Stimulated activated CD8-positive, alpha-beta memory T cell treated with anti-CD3 and anti-CD28 coated beads, Interleukin-4, amount 100 ng/mL, for 4 hours (primary cell): ENCODE measurements at places on chromosomes 3 and 15.

GRCh38 chr3:5264896-5265770 lies 77.6 kb downstream of the EDEM1 start:
- no peak for DNase-seq

- DNase-seq: no peak
Observed at GRCh38 chr3:195103623-195104022, 167.3 kb downstream of the XXYLT1 start.

GRCh38 chr15:86231864-86232721 lies 152.4 kb downstream of the AGBL1 start:
- no peak for DNase-seq

GRCh38 chr3:150761831-150762661 lies 923 bp downstream of the SIAH2 start:
- DNase-seq: no peak

GRCh38 chr15:26804063-26804804 lies 31.4 kb upstream of the GABRB3 start:
- DNase-seq: no peak

- no peak for DNase-seq
Observed at GRCh38 chr3:127964053-127964452, 49.0 kb downstream of the KBTBD12 start.

DNA sequence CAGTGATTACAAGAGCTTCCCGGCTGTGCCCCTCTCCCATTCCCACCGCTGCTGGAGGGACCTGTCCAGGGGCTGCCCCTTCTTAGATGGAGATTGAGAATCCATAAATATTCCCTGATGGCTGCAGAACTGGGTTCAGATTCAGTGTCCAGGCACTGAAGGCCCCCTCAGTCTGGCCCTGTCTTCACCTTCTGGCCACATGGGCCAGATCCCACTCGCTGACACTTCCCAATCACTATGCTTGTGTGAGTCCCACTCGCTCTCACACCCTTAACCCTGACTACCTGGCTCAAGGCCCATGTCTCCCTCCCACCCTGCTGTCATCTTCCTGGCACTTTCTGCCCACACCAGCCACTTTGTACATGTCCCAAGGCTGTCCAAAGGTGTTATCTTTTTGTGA lies 15.5 kb upstream of the MRPS22 start:
- DNase-seq: no peak
